ENCODE measurements at places on chromosomes 2 and 18. TPM values are rescaled to one million over a fixed set of nuclear protein-coding genes. Genes with fewer than 3 reads are reported as not detected.
A peak's percentile ranks its signal among the peaks of the same experiment; 100 is the strongest.

STAM2 gene
- total RNA-seq = 33.9 TPM

PTPRN gene
- not detected for total RNA-seq

GRCh38 chr2:206023183-206023582, 62.8 kb downstream of the INO80D start:
- DNase-seq = no peak

ITGA4 gene
- 19.0 TPM for total RNA-seq

SPDYA gene
- total RNA-seq = 3.3 TPM

- no peak for DNase-seq
Observed at GRCh38 chr2:69188182-69188900, 175.4 kb downstream of the ANTXR1 start.

RTP5 gene
- not detected for total RNA-seq

DNA sequence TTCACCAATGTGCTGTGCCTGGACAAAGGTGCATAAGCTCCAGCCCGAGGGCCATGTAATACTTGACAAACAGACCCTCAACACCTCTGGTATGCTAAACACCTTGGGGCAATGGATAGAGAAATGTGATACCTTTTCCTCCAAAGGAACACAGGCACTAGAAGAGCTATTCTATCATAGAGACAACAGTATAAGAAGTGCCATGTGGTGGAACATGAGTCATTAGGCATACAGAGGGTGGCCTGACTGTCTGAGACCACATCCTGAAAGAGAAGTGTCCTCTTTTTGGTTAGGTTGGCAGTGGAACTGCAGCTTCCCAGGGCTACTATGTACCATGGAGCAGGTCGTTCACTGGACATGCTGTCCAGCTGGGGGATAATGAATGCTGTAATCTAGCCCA, 153.9 kb downstream of the INSIG2 start:
- DNase-seq = no peak

- DNase-seq = peak; percentile 85
Observed at GRCh38 chr18:11908182-11909060, at the start of gene MPPE1. Gene MPPE1 (minus strand): TSS chr18:11908317. CDS start chr18:11897264, 11,053 bp downstream.

- no peak for DNase-seq
Observed at GRCh38 chr2:241268306-241268705, 47.2 kb downstream of the HDLBP start.

COL4A3 gene
- total RNA-seq = 0.20 TPM

C2orf81 gene
- 0.30 TPM for total RNA-seq

GRCh38 chr2:5720426-5720825, 28.2 kb downstream of the SOX11 start:
- no peak for DNase-seq

GRCh38 chr2:80092474-80092873, 212.1 kb downstream of the LRRTM1 start:
- no peak for DNase-seq

- DNase-seq = no peak
Observed at GRCh38 chr2:180405520-180405919, 398.4 kb upstream of the CWC22 start.

- no peak for DNase-seq
Observed at GRCh38 chr18:69031571-69031970, 233.7 kb downstream of the CCDC102B start.

GRCh38 chr2:19559596-19560240, 201.3 kb upstream of the OSR1 start:
- no peak for DNase-seq

- no peak for DNase-seq
Observed at GRCh38 chr2:211611061-211611518, 927.5 kb downstream of the ERBB4 start.

DNA sequence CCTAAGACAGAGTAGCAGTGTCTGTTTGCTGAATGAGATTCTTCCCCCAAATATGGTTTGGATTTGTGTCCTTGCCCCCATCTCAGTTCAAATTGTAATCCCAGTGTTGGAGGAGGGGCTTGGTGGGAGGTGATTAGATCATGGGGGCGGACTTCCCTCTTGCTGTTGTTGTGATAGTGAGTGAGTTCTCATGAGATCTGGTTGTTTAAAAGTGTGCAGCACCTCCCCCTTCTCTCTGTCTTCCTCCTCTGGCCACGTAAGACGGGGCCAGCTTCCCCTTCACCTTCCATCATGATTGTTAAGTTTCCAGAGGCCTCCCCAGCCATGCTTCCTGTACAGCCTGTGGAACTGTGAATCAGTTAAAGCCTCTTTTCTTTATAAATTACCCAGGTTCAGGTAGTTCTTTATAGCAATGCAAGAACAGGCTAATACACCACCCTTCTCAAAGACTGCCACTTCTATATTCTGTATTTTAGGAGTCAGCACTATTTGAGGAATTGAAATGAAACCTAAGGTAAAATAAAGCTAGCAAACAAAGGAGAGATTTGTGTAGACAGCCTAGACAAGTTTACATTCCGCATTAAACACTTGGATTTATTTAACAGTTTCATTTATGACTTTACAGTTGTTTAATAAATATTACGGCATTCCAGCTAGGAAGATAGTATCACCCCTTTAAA, 21.6 kb downstream of the FBXO36 start:
- DNase-seq = no peak

DSC2 gene
- total RNA-seq = 36.4 TPM

- DNase-seq = no peak
Observed at GRCh38 chr18:64099244-64099643, 49.6 kb downstream of the LINC00305 start.

ANAPC1 gene
- total RNA-seq = 51.1 TPM

DNA sequence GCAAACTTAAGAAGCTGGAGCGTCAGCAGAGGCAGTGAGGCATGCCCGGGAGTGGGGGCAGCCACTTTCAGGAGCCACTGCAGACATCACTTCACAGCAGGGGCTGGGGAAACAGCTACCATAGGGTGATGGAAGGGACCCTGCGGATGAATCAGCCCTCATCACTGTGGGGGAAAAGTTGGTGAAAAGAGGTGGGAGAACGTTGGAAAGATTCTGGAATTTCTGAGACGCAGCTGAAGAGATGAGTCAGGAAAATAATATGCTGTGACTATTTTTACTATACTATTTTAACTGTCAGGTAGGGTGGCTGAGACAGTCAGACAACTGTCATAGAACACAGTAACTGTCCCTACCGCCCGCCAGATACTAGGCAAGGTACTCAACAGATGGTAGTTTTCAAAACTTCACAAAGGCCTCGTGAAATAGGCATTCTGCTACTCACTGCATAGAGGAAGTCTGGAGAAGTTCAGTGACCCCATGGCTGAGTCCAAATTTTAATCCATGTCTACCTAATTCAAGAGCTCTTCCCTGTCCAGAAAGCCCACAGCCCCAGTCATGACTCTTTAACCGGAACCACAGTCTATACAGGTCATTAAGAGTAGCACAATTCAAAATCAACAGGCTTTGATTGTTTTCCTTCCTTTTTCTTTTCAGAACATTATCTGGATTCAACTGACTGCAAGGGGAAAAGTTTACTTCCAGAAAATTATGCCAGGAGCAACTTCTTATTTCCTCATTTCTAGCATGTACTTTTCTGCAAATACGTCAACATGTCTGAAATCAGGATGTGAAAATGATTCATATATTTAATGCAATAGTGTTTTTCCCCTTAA, 39.3 kb upstream of the EPB41L3 start:
- no peak for DNase-seq

PSTPIP2 gene
- total RNA-seq = 7.9 TPM

DNA sequence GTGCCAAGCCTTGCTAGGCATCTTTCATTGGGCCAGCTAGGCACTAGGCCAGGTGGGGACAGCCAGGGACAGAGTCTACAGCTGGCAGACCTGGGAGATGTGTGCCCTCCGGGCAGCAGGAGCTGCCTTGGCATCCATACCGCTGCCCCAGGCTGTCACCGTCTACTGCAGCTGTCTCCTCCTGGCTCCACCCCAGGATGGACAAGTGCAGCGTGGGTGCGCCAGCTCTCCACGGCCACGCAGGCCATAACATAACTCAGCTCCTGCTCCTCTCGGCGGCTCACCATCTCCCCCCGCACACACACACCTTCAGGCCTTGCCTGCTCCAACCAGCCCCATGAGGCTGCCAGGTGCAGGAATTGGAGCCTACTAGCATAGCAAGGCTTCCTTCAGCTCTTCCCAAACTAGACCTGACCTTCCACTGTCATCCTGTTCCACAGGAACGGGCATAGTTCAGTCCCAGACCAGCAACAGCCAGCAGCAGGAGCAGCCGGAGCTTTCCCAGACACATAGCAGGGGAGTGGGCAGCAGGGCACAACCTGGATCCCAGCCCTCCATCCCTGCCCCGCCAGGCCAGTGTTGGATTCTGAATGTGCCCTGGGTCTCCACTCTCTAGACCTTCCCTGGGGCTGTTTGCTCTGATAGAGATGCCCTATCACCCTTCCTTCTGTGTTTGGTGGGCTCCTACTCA, 2.5 kb upstream of the ADRA2B start:
- no peak for DNase-seq

DNA sequence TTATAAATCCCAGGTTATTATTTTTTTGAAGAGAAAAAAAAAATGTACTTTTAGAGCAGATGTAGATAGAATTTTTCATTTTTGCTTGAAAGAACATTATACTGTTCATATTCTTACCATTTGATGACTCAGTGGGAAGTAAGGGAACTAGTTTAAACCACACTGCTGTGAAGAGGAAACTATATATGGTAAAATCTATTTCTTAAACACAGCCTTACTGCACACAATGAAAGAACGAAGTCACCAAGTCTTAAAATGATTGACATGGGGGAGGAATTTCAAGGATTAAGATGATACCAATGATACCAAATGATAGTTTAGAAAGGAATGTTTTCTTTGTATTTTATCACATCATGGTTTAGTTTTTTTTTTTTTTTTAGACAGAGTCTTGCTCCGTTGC, 5.0 kb downstream of the ACTR2 start:
- no peak for DNase-seq

- peak; percentile 41 for DNase-seq
Observed at GRCh38 chr2:62774555-62775366, 69.2 kb downstream of the EHBP1 start.

ASIC4 gene
- 0.49 TPM for total RNA-seq

PLEKHM3 gene
- total RNA-seq = 16.3 TPM

GRCh38 chr2:36655453-36655852, 41.1 kb upstream of the VIT start:
- DNase-seq = peak; percentile 20

DNA sequence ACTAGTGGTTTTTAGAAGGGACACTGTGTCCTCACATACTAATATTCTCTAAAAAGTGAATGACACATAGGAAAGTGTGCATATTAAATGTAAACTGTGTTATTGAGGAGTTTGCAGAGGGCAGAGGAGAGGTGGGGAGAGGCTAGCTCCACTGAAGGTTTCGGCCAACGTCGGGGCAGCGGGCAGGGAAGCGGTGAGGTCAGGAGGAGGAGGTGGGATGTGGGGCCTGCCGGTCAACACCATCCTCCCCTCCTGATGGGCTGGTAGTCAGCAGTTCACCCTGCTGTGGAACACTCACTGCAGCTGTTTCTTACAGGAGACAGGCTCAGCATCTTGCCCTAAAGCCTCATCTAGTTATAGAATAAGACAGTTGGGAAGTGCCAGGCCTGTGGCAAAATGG, 74.2 kb downstream of the ARHGEF4 start:
- DNase-seq = no peak

ICOS gene
- 0.49 TPM for total RNA-seq

Data from skin of body (tissue), 3 donors.